ENCODE measurements at places on chromosomes 4 and X.

GRCh38 chrX:103607364-103608305, at the start of gene TCEAL3:
Gene TCEAL3, plus strand, starts transcription at chrX:103607963. Its CDS starts 1,102 bp downstream, at chrX:103609065.
- peak; percentile 54 for DNase-seq

- DNase-seq, result no peak
Observed at GRCh38 chr4:7301846-7302630, 109.7 kb downstream of the SORCS2 start.

- no peak for DNase-seq
Observed at GRCh38 chr4:8184061-8184460, 15.0 kb upstream of the SH3TC1 start.

- no peak for DNase-seq
Observed at GRCh38 chr4:115361781-115362180, 248.4 kb upstream of the NDST4 start.

- DNase-seq, result no peak
Observed at GRCh38 chrX:14554131-14554715, 24.9 kb downstream of the GLRA2 start.

GRCh38 chrX:124239911-124240310, 92.5 kb upstream of the TEX13D start:
- no peak for DNase-seq

DNA sequence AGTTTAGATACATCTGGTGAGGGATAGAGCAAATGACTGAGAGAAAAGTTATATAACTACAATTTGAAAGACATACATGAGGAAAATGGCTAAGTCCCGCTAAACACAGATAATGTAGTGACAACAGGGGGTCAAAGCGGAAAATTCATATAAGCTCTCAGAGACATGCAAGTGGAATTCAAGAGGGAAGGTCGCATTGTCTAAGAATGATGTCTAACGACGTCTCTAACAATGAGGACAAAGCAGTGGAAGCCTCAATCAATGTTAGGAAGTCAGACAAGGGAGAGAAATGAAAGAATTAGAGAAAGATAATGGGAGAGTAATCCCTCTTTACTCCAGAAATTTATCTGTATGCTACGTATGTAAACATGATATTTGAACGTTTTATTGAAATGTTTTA, 113.4 kb downstream of the ANTXR2 start:
- DNase-seq, result no peak

DNA sequence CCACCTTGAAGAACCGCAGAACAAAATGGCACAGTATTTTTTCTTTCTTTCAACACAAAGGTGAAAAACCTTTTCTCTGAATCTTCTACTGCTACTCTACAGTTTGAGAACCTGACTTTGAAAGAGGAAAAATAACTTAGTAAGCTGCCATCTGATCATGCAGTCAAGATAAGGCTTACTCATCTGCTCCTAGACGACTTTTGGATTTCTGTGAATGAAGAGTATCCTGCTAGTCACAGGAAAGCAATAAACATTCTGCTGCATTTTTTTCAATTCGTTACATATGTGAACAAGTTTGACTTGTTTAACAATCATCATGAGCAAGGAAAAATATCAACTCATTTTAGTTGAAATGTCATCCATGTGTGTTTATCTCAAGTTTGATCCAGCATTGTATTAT, 25.2 kb downstream of the TIGD2 start:
- no peak for DNase-seq

GRCh38 chrX:2989565-2989964, 16.8 kb upstream of the ARSH start:
- DNase-seq, result no peak

GRCh38 chrX:53795576-53795975, 109.1 kb upstream of the HUWE1 start:
- no peak for DNase-seq

GRCh38 chr4:140856621-140857062, 100.5 kb upstream of the TBC1D9 start:
- DNase-seq, result no peak

- no peak for DNase-seq
Observed at GRCh38 chr4:89496851-89497250, 189.3 kb upstream of the GPRIN3 start.

- DNase-seq, result no peak
Observed at GRCh38 chr4:174505007-174505406, 17.3 kb downstream of the HPGD start.

DNA sequence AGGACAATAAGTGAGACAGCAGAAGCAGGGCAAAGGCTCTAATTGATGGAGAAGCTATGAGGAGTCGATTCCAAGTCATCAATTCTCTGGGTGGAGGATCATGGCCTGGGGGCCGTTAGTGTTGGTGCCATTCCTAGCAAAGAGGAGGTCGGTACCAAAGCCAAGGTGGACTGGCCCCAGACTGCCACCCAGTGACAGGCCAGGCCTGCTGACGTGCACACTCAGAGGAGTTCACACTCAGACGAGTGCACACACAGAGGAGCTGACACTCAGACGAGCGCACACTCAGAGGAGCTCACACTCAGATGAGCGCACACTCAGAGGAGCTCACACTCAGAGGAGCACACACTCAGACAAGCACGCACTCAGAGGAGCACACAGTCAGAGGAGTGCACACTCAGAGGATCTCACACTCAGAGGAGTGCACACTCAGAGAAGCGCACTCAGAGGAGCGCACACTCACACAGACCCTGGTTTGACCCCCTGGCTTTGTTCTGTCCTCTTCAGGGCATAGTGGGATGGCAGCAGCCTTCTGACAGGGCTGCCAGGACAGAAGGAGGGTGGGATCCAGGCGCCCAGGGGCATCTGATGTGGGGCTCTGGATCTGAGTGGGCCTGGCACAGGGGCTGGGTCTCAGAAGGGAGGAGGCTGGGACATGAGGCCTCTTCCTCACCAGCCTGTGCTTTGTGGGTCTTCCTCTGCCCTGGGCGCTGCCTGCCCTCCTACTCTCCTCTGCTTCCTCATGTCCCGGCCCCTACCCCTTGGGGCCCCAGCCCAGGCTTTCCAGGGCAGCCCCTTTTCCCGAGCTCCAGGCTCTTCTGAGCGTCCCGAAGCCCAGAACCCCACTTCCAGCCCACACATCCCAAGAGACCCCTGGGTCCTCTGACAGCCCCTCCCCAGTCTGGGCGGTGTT, 41.7 kb upstream of the NKX1-1 start:
- DNase-seq, result no peak

DNA sequence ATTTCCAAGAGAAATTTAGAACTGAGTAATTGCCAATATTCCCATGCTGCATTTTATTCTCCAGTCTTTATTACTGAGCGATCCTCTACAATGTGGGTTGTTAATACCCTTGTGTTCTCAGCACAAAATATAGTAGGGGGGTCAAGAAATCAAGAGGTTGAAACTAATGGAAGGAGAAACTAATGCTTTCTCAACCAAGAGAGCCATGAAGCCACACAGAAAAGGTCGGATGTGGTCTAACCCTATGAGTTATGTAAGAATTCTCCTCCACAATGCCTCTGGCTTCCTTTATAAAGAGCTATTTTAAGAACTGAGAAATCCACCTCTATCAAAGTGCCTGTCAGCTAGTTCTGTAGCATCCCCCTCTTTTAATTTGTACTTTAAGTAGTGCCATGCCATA, 268.5 kb downstream of the CHIC1 start:
- DNase-seq, result no peak

GRCh38 chr4:68765876-68766275, 49.9 kb upstream of the UGT2B10 start:
- DNase-seq, result no peak

- no peak for DNase-seq
Observed at GRCh38 chr4:1203026-1203616, 30.7 kb upstream of the SPON2 start.

DNA sequence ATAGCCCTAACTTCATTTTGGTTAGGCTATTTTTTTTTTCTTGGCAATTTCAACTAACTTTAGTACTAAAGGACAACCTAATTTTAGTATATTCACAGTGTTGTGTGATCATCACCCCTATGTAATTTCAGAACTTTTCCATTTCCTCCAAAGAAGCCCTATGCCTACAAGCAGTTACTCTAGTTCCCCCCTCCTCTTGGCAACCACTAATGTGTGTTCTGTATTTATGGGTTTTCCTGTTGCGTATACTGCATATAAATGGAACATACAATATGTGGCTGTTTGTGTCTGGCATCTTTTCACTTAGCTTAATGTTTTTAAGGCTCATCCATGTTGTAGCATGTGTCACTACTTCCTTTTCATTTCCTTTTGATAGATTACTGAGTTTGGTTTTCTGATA, 57.6 kb downstream of the N4BP2 start:
- DNase-seq, result no peak

Measured in glutamatergic neuron (in vitro differentiated cells).